Activated T-cell treated with anti-CD3 and anti-CD28 coated beads, Interleukin-2, amount 50 U/mL, for 72 hours (primary cell): ENCODE measurements at places on chromosomes 13 and 19. TPM values are rescaled to one million over a fixed set of nuclear protein-coding genes. Genes with fewer than 3 reads are reported as not detected.

Gene PSG2
- total RNA-seq, result not detected

Gene MTUS2
- total RNA-seq, result not detected

Gene FOXA3
- total RNA-seq, result 0.88 TPM

Gene PCDH8
- total RNA-seq, result not detected

GRCh38 chr19:56538254-56538760, 441 bp upstream of the ZFP28 start:
- peak overlapping the region; percentile 87 for H3K27ac ChIP-seq
- H3K36me3 ChIP-seq, result peaks cover 52% of the 10 kb centered on the region
- H3K27me3 ChIP-seq, result no peaks in the 10 kb centered on the region
- peak overlapping the region; percentile 90 for H3K4me3 ChIP-seq
- H3K4me1 ChIP-seq, result peaks cover 6% of the 10 kb centered on the region
- peak; percentile 92 for DNase-seq

DNA sequence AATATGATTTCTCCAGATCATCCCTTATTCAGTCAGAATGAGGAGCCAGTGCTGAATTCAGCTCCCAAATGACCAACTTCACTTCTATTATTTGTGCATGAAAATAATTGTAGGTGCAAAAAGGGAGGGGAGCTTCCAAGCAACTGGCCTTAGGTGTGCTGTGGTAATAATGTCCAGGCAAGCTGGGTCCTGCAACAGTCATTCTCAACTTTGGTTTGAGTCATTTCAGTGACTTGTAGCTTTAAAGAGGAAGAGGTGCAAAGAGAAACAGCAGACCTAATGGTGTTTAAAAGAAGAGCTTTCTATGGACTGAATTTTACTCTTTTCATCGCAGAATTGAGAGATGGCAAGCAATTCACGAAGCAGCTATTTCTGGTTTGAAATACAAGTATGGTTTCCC, 29.2 kb upstream of the FGF9 start:
- no peaks in the 10 kb centered on the region for H3K36me3 ChIP-seq
- H3K27me3 ChIP-seq, result no peaks in the 10 kb centered on the region
- H3K4me3 ChIP-seq, result no peak overlapping the region
- no peak overlapping the region for H3K27ac ChIP-seq
- no peaks in the 10 kb centered on the region for H3K4me1 ChIP-seq

DNA sequence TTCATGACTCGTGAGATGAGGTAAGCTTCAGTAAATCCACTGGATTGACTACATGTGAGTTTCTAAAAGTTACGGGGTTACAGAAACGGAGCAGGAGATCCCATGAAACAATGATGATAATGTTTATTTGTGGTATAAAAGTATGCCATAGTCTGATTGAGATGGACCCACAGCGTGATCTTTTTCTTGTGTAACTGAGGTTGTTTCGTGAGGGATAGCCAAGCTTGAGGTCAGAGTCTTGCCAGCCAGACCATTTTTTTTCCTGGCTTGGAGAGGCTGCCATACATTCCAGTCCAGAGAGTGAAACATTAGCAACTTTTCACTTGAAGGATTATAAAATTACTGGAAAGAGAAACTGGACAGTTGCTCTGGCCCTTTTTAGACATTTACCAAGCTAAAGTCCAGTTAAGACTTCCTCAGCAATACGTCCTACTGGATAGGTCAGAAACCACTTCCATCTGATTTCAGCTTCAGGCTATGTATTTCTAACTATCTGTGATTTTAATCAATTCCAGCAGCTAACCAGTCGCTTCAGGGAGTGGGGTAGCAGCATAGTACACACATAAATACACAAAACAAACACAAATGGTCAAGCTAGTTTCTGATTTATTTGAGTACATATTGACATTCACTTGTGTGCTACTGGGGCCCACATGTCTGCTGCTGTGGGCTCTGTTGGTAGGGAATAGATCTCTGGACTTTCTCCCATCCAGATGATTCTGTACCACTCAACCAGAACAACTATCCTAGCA, 194.6 kb downstream of the POSTN start:
- DNase-seq, result no peak
- H3K27me3 ChIP-seq, result no peaks in the 10 kb centered on the region
- H3K4me1 ChIP-seq, result no peaks in the 10 kb centered on the region
- H3K36me3 ChIP-seq, result peaks cover 2% of the 10 kb centered on the region

DNA sequence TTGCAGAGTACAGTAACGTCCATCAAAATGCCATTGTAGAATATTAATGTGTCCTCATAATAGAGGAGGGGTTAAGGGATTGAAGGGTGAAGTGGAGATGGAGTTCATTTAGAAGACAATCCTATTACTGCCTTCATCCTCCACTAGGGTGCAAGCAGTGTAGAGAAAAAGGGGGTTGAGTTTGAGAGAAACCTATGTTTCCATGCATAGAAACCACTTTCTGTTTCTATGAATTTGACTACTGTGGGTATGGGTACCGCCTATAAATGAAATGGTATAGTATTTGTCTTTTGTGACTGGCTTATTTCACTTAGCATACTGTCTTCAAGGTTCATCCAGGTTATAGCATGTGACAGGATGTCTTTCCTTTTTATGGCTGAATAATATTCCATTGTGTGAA, 156.0 kb downstream of the GGACT start:
- no peak overlapping the region for H3K27ac ChIP-seq
- H3K36me3 ChIP-seq, result no peaks in the 10 kb centered on the region
- no peaks in the 10 kb centered on the region for H3K27me3 ChIP-seq
- H3K4me3 ChIP-seq, result no peak overlapping the region
- DNase-seq, result no peak

- DNase-seq, result no peak
- no peak overlapping the region for H3K27ac ChIP-seq
- H3K4me3 ChIP-seq, result no peak overlapping the region
- no peaks in the 10 kb centered on the region for H3K27me3 ChIP-seq
- H3K36me3 ChIP-seq, result no peaks in the 10 kb centered on the region
- no peaks in the 10 kb centered on the region for H3K4me1 ChIP-seq
Measured at GRCh38 chr13:58893396-58893795, 1261.9 kb downstream of the PCDH17 start.

GRCh38 chr13:21701460-21701859, 30.6 kb downstream of the FGF9 start:
- no peak overlapping the region for H3K4me3 ChIP-seq
- H3K36me3 ChIP-seq, result no peaks in the 10 kb centered on the region
- DNase-seq, result no peak
- no peaks in the 10 kb centered on the region for H3K27me3 ChIP-seq
- H3K27ac ChIP-seq, result no peak overlapping the region
- no peaks in the 10 kb centered on the region for H3K4me1 ChIP-seq

- no peak for DNase-seq
- H3K4me1 ChIP-seq, result peaks cover 9% of the 10 kb centered on the region
- H3K36me3 ChIP-seq, result no peaks in the 10 kb centered on the region
- no peaks in the 10 kb centered on the region for H3K27me3 ChIP-seq
- no peak overlapping the region for H3K4me3 ChIP-seq
- no peak overlapping the region for H3K27ac ChIP-seq
Measured at GRCh38 chr13:41937388-41937787, 23.5 kb downstream of the VWA8 start.

- H3K27ac ChIP-seq, result no peak overlapping the region
- no peaks in the 10 kb centered on the region for H3K4me1 ChIP-seq
- no peaks in the 10 kb centered on the region for H3K27me3 ChIP-seq
- no peak for DNase-seq
- no peak overlapping the region for H3K4me3 ChIP-seq
Measured at GRCh38 chr13:69769608-69770007, 338.0 kb upstream of the ATXN8OS start.
